Osteoblast (primary cell): ENCODE measurements at places on chromosomes 4 and X.
A peak's percentile ranks its signal among the peaks of the same experiment; 100 is the strongest.

GRCh38 chr4:139851133-139851532 lies 185.5 kb downstream of the MGST2 start:
- DNase-seq = no peak

GRCh38 chr4:172393220-172393619 lies 580.0 kb downstream of the GALNTL6 start:
- peak; percentile 8 for DNase-seq

DNA sequence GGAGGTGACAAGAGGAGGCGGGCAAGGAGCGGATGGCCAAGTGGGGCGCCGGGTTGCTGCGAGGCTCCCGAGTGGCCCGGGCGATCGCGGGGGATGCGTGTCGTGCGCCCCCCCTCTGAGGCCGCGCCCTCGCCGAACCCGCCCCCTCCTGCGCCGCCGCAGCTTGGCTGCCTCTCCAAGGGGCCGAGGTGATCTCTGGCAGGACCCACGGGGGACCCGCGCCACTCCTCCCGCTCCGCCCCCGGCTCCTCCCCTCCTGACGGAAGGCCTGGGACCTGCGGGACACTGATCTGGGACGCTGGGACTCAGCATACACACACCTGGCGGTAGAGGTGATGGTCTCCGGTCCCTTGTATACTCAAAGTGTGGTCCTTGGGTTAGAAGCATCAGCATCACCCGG lies 21.9 kb upstream of the FAM47C start:
- no peak for DNase-seq

- DNase-seq = no peak
These were observed 15.0 kb downstream of the IDS start for GRCh38 chrX:149490100-149490499.

- DNase-seq = no peak
These were observed 22.1 kb upstream of the AMTN start for GRCh38 chr4:70496231-70496630.

GRCh38 chr4:30755346-30755745 lies 35.2 kb downstream of the PCDH7 start:
- no peak for DNase-seq

DNA sequence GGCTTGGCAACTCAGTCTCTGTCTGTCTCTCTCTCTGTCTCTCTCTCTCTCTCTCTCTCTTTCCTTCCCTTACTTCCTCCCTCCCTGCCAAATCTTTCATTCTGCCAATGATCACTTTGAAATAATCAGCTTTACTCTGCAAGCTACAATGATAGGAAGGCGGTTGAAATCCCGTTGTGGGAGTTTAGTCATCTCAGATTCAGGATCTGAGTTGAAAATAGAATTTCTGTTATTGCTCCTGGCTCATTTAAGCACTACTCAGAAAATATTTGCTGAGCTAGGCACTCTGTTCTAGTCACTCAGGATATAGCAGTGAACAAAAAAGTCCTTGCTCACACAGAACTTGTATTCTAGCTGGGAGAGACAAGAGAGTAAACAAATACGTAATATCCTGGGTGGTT lies 56.3 kb upstream of the DCTD start:
- DNase-seq = peak; percentile 72

DNA sequence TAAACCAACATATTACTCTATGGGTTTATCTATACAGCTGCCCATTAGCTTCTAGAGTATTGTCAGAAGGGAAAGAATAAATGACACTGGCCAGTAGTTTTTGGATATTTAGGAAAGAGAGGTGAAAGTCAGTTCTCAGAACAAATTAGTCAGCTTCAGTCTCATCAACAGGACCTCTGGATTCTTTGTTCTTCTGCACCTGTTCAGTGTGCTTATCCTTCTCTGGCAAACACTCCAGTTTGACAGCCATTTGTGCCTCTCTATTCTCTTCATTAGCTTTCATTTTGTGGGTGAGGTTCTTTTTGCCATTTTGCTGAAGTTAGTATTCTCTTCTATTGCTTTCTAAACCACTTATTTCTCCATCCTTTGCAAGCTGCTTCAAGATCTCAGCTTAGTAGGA lies 107.0 kb downstream of the PCDH18 start:
- no peak for DNase-seq

- DNase-seq = no peak
These were observed 196.8 kb downstream of the DCHS2 start for GRCh38 chr4:154294652-154295350.

GRCh38 chr4:53089936-53090729 lies 228.0 kb downstream of the RASL11B start:
- no peak for DNase-seq

GRCh38 chrX:30654989-30655607 lies 1.9 kb downstream of the GK start:
- no peak for DNase-seq

DNA sequence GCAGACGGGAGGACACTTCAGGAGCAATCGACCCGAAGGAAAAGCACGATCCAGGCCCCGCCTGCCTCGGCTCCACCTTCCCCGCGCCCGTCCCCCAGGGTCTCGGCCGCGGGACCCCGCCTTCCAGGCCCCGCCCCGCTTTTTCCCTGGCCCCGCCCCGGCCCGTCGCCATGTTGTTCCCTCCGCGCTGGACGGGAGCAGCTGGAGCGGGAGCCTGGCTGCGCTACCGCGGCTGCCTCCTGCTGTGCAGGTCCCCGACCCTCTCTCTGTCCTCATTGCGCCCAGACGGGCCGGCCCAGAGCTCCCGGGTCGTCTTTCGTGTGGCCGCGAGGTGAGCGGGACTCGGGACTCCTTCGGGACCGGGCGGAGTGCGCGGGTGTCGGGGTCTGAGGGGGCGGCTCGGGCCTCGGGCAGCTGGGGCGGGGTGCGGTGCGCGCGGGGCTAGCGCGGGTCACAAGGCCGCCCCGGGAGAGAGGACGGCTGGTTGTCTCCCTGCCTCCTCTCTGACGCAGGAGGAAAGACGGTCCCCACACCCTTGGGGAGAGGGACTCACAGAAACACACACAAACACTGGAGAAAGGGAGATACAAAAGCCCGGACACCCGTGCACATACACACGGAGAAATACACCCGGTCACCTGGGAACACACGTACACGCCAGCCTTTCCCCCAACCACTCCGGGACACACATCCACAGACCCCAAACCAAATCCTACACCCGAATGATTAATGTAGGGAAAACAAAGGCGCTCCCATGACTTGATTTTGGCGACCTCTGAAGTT lies at the start of gene RAB9A:
Gene RAB9A (plus strand): TSS at position 171 of the 783 bp plus-strand sequence. CDS start 19,619 bp downstream, outside the sequence.
- DNase-seq = peak; percentile 95

DNA sequence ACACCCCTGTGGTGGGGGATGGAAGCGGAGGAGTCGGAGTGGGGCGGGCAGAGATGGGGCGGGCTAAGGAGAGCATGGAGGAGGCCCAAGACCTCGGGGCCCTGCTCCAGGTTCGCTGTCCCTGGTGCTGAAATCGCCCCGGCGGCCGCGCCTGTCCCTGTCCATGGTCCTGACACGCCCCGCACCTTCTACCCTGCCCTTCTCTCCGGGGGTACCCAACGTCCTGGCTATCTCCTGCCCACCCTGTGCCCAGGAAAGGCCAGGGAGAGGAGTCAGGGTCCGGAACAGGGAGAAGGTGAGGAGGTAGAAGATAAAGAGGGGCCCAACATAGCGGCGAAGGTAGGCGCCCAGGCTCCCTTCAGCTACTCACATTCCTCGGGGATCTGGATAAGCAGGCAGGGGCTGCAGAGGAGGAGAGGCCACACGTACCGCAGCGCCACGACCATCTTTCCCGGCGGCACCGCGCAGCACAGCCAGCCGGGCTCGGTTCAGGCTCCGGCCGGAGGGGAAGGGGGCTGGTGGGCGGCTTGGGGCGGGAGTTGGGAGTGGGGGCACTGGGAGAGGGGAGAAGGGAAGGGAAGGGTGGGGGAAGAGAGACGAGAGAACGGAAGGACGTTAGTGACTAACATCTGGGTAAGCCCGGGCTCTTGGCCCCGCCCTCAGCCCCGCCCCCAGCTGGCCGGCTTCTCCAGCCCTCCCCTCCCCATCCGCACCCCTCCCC lies 10.4 kb downstream of the L1CAM start:
- peak; percentile 95 for DNase-seq

DNA sequence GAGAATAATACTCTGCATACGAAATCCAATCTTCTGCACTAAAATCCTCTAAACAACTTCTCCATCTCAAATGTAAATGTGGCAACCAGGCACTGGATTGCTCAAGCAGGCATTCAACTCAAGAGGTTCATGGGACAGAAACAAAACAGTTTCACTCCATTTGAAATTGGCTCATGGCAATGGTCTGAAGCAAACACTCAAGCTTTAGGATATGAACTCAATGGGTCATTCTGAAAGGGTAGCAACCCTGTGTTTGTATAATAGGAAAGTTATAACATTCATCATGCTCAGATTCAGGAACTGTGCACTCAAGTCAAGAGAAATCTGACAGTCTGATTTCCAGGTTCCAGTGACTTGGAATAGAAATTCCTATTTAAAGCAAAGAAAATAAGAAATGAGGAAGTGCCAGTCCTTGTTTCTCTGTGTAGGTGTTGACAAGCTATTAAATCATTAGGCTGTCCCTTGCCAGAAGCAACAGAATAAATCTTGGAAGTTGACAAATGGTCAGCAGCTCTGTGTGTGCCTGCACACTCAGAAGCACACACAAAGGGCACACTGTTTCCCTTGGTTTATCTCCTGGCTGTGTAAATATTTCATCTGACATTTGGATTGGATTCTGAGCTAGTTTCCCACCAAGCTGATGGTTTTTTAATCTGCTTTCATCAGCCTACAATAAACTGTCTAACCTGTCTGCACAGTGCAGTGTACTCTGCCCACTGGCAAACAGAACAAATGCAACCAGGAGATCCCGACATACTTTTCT lies 75.9 kb upstream of the CITED1 start:
- DNase-seq = no peak

- no peak for DNase-seq
These were observed 87.7 kb downstream of the FBXW7 start for GRCh38 chr4:152448038-152448707.

DNA sequence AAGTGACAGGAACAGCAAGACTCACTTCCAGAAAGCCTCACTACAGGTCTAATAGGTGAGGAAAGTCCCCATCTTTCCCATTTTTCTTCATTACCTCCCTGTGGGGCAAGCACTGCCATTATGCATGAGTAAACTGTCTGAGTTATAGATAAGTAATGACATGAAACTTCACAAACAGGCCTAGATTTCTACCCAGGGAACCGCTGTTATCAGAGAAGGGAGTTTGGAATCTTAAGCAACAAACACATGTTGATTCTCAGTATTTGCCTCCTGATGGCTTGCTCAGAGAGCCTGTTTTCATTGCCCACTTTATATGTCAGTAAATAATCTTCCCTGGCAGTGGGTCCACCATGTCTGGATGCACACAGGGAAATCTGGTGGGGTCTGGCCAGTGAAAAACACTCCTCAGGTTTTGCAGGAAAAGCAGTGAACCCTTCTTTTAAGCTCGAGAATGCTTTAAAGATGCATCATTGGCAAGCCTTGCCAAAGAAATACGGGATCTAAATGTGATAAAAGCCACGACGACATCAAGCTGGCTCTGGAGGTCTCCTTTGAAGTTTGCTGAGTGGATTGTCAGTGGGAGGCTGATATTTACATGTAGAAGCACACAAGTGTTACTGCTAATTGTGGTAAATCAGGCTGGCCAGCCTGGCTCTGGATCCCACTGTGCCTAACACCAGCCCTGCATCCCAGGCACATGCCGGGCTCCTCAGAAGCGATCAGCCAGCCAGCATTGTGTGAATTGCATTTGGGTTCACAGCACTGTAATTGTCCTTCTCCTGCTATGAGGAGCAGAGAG lies 25.2 kb downstream of the PDGFRA start:
- no peak for DNase-seq

- DNase-seq = no peak
These were observed 51.8 kb downstream of the SCML1 start for GRCh38 chrX:17788956-17789562.

- DNase-seq = no peak
These were observed 16.4 kb upstream of the SLC4A4 start for GRCh38 chr4:71322425-71322824.

DNA sequence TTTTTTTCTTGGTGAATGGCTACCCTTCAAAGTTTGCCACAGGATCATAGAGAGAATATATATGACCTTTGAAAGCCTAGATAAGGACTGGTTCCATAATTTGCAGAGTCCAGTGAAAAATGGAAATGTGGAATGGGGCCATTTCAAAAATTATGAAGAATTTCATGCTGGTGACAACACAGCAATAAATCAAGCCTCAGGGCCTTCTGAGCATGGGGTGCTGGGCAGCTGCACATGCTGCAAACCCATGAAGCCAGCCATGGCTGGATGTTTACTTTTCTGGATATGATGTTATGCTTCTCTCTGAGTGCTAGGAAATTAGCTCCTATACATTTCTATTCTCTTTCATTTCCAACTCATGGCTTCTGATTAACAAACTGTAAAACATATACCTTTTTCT lies 16.0 kb upstream of the PLA2G12A start:
- no peak for DNase-seq

- no peak for DNase-seq
These were observed 188.7 kb upstream of the TLL1 start for GRCh38 chr4:165684177-165684805.

- DNase-seq = no peak
These were observed 144.2 kb upstream of the PCDH18 start for GRCh38 chr4:137676357-137676998.

- DNase-seq = no peak
These were observed 10.2 kb upstream of the CXCL13 start for GRCh38 chr4:77595364-77595973.

- DNase-seq = no peak
These were observed 4.6 kb downstream of the HTT-AS start for GRCh38 chr4:3069661-3070199.

- peak; percentile 53 for DNase-seq
These were observed 14.5 kb upstream of the STS start for GRCh38 chrX:7133050-7133440.

GRCh38 chr4:185457136-185457535 lies 14.4 kb downstream of the CCDC110 start:
- no peak for DNase-seq

DNA sequence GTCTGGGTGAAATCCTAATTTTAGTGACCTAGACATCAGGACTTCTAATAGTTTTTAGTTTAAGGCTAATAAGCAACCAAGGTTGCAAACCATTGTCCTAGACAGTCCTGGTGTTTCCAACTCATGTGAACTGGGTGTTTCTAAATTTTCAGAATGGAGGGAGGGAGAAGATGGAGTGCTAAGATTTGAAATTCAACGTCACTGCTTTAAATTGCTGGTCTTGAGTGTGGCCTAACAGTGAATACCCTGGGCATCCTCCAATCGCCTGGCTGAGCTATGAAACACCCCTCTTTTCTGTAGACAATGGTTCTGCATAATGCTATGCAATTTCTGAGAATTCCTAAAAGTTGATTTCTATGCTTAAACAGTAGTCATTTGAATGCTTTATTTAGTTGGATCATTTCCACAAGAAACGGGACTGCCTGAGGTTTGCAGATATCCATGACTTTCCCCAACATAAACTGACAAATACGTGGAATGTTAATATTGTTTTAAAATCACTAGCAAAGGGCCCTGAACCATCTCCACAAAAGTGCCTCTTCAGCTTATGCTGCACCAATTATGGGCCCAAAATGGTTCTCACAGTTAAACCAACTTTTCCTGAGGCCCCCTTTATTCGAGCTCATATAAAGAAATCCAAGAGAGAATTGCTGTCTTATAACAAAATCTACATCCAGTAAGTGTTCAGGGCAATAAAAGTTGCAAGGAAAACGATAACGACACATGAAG lies 1.1 kb downstream of the FBXL5 start:
- no peak for DNase-seq
